ENCODE measurements at places on chromosomes 4 and X.
A peak's percentile ranks its signal among the peaks of the same experiment; 100 is the strongest.

DNA sequence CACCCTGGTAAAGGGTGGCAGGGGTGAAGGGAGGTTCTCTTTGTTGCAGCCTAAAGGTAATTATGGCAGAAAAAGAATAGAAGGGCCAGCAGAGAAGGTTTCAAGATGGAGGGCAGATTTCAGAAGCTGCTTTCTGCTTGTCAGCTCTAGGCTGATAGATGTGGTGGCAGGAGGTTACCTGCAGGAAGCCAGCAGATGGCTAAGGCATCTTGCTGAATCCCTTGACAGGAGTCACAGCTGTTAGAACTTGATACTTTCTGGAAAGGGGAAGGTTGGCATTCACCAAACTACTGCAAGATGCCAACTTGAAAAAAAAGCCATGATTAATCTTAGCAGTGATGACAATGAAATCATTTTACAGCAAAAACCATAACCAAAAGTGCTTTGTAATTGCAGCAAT is 69.5 kb upstream of the CBLL2 start:
- no peak for DNase-seq

DNA sequence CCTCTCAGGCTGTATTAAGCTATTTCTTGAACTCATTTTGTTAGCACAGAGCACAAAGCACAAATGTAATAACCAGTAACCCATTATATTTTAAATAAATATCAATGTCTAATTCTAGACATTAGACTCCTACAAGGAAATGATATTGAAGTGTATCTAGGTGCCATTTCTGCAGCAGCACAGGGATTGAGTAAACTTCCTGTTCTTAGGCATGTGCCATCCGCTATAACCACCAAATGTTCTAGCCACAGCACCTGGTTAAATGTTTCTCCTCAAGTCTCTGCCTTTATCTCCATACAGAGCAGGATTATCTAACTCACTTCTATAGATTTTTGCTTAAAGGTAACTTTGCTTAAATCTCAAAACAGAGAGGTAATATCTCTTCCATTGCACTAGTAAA is 51.4 kb downstream of the SGMS2 start:
- no peak for DNase-seq

- DNase-seq, result no peak
Measured at GRCh38 chr4:105246712-105247111, 100.0 kb downstream of the TET2 start.

GRCh38 chr4:142850478-142850877 is 4.4 kb upstream of the INPP4B start:
- DNase-seq, result no peak

DNA sequence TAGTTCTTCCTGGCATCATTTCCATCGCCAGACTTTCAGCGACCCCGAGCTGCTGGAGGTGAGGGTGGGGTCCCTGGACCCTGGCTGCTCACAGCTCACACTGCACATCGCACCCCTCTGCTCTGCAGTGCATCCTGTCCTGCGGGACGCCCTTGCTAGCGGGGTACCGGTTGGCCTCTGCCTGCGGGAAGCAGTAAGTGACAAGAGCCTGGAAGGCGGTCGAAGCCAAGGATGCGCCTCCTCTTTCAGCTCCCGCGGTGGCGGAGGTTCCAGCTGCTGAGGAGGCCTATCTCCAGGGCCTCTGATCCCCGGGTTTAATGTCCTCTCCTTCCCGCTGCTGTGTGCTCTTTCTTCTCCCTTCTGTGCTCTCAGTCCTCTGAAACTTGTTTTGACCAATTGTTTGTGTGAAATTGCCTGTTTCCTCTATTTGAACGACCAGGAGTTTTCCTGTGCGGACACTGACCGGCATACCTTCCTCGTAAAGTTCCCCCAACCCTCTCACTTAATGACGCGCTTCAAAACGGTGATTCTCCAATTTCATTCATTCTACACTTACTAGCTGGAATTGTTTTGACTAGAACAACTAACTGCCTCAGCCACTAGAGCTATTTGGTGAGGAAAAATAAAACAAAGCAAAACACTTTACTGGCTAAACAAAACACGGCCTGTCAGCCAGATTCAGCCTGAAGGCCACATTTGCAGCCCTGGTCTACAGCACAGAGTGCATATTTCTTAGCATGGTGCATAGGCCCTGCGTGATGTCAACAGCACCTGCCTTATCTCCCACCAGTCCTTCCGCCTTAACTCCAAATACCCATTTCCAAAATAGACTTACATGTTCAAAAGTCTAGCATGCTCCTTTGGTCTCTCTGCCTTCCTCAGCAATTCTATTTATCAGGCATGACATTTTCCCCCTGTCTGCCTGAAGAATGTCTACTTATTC is 28.0 kb downstream of the MGAT4D start:
- no peak for DNase-seq

GRCh38 chrX:13284570-13284969 is 35.3 kb downstream of the ATXN3L start:
- DNase-seq, result no peak

DNA sequence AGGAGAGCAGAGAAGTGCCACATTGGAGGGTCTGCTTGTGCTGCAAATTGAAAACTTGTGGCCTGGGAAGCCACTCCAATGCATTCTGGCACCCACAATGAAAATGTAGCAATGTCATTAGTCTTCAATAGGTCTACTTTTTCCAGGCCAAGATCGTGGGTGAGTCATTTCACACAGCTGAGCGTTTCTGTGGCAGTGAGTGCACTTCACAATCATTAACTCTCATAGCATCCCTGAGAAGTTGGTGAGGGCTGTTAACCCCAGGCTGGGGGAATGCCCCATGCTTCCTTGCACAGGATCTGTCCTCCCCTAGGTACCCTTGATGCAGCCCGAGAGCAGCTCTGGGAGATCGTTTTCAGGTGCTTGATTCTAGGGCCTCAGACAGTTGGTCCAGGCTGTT is 196.8 kb upstream of the ATP6AP2 start:
- no peak for DNase-seq

- no peak for DNase-seq
Measured at GRCh38 chr4:149076401-149076800, 634.2 kb upstream of the NR3C2 start.

DNA sequence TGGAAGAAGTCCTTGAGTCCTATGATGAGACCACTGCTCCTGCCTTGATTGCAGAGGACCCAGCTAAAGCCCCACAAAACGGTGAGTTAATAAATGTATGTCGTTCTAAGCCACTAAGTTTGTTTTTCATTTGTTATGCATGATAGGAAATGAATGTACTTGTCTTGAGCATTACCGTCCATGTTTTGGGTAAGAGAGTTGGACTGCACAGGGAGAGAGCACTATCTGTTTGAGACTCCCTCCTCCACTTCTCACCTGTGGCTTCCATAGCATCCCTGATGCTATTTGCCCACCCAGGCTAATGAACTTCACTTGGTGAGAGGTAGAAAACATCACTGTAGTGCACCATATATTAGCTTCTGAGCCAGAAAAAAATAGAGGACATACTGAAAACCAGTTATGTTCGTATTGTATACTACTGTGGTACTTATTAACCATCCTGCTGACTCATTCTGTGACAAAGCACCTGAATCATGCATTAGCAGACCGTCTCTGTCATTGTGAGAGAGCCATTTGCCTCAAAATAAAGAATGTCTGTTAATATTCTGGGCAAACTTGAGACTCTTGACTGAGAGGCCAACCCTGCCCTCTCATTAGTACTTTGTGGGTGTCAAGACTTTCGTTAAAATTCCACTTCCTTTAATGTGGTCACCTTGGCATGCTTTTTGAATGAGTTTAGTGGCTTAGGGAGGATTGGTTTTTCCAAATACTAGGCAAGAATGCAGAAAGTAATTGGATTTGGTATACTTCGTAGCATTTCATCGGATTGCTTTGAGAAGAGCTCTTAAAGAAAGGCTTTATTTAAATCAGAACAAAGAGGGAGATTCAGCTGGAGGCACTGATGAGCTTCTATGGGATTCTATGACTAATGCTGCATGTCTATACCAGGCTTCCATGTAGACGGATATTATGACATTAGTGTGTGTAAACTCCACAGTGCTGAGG is 99.3 kb upstream of the GRPR start:
- no peak for DNase-seq

DNA sequence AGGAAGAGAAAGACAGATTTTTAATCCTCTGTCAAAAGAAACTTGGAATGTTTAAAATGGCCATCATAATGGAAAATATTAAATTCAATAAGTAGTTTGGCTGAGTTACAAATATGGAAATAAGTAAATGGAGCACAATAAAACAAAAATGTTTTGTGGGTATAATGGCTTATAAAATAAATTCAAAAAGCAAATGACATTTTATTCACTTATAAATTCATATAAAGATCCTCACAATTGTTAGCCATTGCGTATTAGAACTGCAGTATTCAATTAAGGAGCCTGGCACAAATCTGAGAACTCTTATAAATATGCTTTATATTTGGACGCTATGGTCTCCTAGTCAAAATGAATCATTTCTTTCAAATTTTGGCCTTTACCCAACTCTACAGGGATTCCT is 339.0 kb upstream of the PABPC4L start:
- DNase-seq, result no peak

GRCh38 chrX:7996851-7997250 is 69.6 kb upstream of the PNPLA4 start:
- no peak for DNase-seq

DNA sequence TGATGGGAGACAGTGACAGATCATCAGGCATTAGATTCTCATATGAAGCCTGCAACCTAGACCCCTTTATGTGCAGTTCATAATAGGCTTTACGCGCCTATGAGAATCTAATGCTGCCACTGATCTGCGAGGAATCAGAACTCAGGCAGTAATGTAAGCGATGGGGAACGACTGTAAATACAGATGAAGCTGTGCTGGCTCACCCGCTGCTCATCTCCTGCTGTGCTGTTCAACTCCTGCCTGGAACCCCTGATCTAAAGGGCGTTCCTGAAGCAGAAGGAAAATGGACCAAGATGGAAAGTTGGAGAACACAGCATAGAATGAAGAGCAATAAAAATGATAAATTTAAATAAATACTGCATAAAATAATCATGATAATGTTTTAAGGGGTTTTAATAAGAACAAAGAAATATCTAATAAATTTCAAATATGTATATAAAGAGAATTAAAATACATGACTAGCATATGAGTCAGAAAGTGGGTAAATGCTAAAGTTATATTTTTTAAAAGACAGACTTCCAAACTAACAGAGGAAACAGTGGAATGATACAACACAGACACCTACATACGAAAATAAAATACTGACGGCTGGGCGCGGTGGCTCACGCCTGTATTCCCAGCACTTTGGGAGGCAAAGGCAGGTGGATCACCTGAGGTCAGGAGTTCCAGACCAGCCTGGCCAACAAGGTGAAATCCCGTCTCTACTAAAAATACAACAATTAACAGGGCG is 59.2 kb downstream of the RBM47 start:
- DNase-seq, result no peak

DNA sequence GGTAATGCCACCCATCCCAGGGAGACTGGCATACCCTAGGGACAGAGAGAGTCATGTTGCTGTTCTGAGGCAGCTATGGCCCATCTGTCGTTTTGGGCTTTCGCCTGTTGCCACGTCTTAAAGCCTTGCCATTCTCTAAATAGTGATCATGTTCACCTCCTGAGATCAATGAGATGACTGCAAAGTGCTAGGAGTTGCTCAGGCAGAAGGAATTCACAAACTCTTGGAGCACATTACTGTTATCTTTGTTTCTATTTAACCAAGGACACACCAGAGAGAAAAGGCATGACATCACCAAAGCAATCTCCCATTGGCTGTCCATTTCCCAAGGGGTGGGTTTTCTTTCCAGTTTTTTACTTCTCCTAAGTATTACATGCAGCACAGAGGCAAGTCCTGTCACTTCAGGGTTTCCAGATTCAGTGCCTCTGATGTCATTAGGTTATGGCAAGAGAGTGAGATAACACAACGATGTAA is 37.1 kb upstream of the SETD7 start:
- no peak for DNase-seq

DNA sequence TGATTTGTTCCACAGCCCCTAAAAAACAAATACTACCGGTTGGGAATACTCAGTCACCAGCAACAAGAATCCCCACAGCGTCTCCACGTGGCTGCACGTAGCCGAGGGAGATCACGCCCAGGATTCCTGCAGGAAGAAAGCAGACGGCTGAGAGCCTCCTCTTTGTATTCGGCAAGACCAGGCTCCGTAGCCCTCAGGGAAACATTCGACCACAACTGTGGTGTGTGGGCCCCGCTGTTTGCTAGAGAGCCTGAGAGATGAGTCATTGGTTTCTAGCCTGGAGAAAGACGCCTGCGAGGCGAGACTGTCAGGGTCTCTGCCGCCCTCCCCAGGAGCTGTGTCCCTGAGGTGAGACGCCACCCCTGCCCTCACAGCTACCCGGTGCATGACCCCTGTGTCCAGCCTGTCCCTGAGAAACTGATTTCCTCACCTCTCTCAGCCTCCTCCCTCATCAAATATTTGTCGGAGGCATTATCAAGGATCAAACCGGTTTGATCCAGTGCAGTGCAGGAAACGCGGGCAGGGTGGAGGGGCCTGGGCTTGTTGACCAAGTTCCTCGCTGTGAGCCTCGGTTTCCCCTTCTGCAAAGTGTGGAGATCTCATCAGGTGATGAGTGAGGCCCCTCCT is 4.7 kb upstream of the S100P start:
- peak; percentile 66 for DNase-seq
